ENCODE measurements at places on chromosomes 11 and 22.
A peak's percentile ranks its signal among the peaks of the same experiment; 100 is the strongest.

DNA sequence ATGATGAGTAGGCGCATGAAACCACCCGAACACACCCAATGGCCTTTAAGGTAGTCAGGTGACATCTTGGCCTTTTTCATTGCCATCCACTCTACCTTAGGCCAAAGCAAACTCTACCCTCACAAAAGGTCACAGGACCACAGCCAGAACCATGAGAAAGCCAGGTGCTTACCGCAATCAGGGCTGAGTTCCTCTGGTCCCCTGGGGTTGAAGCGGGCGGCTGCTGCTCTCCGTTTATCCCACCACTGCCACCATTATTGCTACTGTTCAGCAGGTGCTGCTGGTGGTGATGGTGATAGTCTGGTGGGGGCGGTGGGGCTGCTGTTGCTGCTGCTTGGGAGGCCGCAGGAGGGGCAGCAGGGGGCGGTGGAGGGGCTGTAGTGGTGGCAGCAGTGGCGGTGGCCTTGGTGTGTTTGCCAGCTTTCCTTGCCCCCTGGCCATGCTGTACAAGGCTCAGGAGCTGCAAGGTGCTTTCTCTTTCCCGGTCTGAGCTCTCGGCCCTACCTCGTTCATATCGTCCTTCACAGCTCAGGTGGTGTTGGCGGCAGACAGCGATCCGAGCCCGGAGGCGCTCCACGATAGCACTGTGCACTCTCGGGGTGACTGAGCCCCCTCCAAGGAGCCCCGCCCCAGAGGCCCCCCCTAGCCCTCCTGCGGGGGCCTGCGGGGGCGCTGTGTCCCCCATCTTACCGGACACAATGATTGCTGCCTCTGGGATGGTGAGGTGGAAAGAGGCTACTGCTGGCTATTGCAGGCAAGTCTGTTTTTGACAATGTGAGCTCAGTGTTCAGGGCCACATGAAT lies 1.6 kb downstream of the MAML2 start:
- DNase-seq, result peak; percentile 52

DNA sequence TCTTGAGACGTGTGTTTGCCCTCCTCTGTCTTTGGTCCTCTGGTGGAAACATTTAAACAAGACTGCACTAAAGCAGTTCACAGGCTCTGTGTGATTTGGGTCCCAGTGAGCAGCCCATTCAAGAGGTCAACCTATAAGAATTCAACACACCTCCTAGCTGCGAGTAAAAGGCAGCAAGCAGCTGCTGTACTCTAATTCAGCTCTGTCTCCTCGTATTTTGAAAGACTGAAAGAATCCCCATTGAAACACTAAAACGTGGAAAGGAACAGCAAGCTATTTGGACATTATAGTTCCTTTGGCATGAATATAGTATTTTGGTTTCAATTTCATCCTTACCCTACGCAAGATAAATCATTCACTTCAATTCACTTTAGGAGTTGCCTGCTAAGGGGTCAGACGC lies 1046.7 kb downstream of the DLG2 start:
- DNase-seq, result no peak

DNA sequence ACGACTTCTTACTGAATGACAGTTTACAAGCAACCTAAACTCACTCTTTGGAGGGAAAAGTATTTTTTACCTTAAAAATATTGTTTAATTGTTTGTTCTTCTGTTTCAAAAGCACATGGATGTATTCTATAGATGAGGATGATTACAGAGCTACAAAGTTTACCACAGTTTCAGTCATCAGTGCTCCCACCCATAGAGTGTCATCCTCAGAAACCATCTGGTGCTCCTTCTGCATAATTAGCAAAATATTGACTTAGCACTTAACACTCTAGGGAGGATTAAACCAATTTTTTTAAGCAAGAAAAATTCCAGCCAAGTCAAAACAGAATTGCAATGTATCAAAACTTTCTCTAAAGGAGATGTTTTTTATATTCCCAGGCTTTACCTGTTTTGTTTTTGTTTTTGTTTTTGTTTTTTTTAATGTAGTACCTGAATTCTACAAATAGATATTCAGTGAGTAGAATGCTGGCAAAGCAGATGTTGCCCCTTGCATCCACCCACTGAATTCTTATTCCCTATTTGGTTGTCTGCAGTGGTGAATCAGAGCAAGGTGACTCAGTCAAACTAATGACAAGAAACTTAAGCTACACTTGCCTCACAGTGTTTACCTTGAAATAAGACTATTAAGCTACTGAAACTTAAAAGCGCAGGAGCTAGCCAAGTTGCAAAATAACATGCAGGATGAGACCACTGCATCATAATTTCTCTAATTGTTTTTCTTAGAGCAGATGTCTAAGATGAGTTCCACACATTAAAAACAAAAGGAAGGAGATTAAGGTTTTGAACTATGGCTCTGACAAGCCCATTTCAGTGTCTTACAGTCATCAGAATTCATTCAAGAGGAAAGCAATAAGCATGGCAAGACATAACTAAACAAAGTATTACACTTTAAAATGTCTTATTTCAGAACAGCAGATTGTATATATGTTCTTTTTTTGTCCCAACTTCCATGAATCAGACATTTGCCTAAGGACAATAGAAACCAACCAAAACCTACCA lies 155.1 kb upstream of the SOX6 start:
- DNase-seq, result no peak

DNA sequence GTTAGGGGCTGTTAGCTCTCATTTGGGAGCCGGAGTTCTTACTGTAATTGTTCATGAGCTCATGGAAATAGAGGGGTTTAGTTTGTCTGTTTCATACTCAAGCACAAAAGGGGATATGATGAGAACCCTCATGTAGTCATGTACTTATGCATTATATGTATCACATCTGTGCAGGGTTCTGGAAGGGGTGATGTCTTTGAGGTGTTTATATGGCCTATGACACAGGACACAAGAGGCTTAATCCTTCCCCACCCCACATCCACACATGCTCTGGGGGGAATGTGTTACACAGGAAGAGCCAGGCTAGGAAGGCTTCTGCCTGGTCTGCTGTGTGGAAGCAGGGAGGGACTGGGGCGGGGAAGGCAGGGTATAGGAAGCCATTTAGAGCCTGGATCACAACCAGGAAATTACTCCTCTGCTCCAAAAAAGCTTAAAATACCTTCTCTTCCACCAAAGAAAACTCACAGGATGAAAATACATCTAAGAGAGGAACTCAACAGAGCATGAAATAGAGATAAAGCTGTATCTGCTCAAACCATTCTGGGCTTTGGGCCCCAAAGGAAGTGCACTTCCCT lies 316.1 kb downstream of the TMEM135 start:
- no peak for DNase-seq

GRCh38 chr11:33645686-33646085 lies 54.9 kb downstream of the C11orf91 start:
- DNase-seq, result no peak

- no peak for DNase-seq
These were observed 8.7 kb downstream of the IFITM10 start for GRCh38 chr11:1741741-1742140.

DNA sequence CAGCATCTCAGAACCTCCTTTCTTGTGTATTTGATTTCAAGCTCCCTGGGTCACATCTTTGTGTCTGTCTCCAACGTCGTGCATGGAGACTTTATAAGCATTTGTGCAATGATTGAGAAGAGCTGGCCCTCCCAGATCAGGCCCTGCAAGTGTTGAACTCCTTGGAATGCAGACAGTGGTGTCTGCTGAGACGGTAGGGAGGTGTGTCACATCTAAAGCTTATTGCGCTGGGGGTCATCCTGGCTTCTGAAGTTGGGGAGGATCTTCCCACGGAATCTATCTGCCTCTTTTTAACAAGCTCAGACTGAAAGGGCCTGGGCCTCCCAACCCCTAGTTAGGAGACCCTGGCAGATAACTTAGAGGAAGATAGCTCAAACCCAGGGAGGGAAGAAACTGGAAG lies 6.7 kb downstream of the APLNR start:
- no peak for DNase-seq

- no peak for DNase-seq
These were observed 112.7 kb downstream of the TEAD1 start for GRCh38 chr11:12786891-12787290.

- peak; percentile 2 for DNase-seq
These were observed 1.2 kb downstream of the NOX4 start for GRCh38 chr11:89489930-89490329.

DNA sequence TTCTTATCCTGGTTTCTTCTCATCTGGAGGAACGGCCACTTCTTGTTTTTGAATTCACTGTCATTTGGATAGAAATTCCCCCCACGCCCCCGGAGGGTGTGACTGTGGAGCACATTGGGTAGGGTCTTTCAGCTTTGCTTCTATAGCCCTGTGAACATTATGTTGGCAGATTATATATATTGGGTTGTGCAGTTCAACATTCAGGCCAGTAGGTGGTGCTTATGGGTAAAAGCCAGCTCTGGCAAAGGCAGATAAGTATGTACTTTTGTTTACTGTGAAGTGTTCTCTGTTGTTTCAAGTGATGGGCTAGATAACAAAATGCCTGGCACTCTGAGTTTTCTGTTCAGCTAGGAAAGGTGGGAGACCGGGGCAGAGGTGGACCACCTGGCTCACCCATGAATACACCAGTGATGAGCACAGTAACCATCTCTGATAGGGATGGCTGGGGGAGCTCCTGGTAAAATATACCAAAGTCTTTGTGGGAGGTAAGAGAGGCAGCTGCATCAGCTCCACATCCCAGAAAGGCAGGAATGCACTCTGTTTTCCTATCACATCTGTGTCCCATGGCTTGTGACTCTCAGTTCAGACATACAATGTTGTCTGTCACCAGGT lies 1348.2 kb upstream of the RAG2 start:
- peak; percentile 29 for DNase-seq

DNA sequence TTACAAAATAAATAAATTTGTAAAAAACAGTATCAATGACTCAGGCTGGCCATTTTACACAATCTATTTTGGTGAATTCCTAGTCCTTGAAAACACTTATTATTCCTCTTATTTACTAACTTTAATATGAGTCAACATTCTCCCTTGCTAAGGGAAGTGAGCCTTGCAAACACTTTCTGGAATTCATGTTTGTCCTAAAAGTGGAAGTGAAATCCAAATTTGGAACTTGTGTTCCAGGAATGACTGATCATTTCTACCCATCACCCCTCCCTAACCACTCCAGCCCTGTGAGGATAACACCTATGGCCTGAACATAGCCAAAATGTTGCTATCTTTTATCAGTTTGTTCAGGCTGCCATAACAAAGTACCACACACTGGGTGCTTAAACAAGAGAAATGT lies 83.1 kb downstream of the OR5AK2 start:
- no peak for DNase-seq

- no peak for DNase-seq
These were observed 9.1 kb downstream of the APOL4 start for GRCh38 chr22:36192542-36192941.

GRCh38 chr22:45911601-45912271 lies 65.2 kb downstream of the WNT7B start:
- peak; percentile 70 for DNase-seq

DNA sequence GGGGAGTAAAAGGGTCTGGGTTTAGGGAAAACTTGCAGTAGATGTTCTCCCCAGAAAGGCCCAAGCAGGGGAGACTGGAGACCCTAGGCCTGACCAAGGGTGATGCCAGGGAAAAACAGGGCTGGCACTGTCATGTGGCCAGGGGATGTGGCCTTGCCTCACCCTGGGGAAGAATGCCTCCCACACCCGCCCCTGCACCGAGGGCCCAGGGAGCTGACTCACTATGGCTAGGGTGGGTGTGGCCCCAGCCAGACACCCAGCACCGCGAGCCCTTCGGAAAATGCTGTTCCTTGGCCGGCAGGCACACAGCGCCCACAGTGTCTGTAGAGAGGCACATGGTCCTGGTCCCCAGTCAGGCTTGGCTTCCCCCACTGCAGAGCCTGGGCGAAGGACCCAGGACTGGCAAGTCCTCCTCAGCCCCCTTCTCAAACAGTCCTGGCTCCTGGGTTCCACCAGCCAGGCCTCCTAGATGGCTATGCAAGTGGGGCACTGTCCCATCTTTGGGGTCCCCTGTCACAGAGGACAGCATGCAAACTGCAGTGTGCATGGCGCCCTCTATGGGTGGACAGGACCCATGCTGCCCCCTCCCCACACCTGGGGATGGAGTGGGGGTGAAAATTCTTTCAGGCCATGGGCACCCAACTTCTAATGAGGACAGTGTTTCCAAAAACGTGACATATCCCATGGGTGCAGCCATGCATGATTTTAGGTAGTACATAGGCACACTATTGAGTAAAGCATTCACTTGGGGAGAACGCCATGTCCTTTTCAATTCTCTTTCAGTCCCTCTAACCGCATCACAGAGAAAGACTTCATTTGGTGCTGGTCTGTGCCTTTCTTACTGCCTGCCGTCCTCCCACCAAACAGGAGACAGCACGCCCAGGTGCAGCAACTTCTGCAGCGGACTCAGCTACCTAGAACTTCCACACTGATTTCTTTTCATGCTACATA lies 15.2 kb downstream of the TMPRSS5 start:
- no peak for DNase-seq

- peak; percentile 39 for DNase-seq
These were observed 22.8 kb downstream of the MYH9 start for GRCh38 chr22:36365020-36365411.

GRCh38 chr22:33529424-33530113 lies 390.7 kb downstream of the LARGE1 start:
- no peak for DNase-seq

GRCh38 chr11:29634244-29634643 lies 382.6 kb downstream of the KCNA4 start:
- no peak for DNase-seq

- DNase-seq, result no peak
These were observed 1.2 kb downstream of the CCDC34 start for GRCh38 chr11:27361649-27362431.

DNA sequence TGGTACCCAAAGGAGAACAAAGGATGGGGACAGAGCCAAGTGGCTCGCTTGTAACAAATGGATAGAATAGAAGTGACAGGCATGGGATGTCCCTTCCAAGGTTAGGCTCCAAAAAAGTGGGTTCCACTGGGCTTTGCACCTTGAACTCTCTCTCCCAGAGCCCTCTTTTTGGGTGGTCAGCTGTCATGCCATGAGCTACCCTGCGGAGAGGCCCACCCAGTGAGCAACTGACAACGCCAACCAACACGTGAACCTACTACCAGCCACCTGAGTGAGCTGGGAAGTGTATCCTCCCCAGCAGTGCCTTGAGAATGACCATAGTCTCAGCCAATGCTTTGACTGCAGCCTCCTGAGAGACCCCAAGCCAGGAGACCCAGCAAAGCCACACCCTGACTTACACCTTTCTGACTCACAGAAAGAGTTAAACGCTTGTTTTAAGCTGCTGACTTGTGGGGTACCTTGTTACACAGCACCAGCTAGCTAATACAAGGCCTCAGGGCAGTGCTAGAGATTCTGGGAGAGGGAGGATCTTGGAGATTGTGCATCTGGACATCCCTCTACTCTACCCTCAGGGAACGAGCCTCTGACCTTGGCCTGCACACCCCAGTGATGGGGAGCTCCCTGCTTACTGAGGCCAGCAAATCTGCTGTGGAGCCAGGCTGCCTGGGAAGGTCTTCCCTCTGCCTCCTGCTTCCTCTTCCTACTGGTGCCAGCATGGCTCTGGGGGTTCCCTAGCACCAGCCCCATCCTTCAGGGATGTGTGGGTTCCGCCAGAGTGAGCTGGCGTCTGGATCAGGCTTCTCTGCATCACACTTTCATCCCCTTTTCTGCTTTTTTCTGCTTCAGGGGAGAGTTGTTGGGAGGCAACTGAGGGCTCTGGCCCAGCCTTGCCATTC lies 29.1 kb upstream of the RFPL3 start:
- DNase-seq, result no peak

- DNase-seq, result no peak
These were observed 84.0 kb upstream of the PITPNB start for GRCh38 chr22:28002863-28003565.
